ENCODE measurements at places on chromosomes 12 and 14.

DNA sequence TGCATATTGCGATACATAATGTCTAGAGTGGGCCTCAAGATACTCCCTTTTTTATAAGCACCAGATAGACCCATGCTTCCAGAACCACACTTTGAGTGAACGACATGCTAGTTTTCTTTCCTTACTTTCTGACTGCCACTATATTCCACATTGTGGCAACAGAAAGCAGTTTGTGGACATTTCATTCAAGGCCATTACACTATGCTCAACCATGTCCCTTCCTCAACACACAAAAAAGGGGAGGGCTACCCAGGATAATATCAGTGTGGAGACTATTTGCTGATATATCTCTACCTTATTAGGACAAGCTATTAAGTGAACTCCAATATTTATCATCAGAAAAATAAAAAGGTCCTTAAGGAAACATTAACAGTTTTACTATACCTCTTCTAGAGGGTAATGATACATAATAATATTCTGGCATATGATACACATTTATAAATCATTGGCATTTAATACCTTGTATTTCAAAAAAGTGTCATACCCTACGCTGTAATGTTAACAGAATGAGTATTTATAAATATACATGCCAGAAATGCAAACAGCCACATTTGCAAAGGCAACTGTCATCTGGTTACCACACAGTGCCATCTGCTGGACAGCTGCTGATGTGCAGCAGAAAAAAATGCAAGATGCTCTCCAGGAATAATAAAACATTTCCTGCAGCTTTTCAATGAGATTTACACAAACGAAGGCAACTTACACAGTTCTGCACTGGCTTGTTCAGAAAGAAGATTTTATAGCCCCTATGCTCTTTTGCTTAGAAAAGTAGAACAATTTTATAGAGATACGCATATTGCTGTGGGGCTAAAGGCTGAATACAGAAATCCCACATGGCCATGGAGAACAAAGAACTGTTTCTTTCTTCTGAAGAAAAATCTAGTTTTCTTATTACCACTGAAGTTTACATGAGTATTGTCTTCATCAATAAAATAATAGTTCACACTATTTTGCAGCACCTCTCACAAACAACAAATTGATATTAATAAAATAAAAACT lies 182.2 kb upstream of the GRIP1 start:
- peak; percentile 34 for DNase-seq

DNA sequence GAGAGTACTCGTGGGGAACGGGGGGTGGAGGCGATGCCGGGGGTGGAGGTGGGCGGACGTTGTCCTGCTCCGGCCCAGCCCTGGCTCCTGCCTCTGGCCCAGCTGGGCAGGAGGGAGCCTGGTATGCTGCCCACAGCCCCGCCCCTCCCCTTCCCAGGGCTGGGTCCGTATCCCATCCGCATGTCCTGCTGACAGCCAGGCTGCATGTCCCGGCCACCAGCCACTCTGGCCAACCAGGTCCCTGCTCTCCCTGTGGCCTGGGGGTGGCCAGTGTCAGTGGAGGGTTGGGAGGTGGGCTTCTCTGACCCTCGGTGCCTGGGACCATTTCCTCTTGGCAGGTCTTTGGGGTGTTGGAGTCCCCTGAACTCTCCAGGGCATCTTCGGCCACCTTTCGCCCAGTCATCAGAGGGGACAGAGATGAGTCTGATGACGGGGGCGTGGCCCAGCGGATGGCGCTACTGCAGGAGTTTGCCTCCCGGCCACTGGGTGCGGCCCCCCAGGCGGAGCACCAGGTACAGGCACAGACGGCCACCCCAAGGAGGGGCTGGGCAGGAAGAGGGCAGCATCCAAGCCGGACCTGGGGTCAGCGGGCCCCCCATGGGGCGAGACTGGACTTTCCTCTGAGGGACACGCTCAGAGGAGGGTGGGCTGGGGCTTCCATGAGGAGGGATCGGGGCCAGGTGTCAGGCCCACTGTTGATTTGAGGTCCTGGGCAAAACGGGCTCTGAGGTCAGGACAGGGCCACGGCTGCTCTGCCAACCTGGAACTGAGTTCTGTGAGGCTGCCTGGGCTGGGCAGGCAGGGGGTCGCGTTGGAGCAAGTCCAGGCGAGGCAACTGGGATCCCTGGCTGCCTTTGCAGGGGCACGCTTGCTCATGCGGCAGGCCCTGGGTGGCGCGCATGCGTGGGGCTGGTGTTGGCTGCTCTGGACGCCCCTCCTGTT lies 20.2 kb downstream of the CEP170B start:
- DNase-seq: no peak

GRCh38 chr12:107906707-107907106 lies 132.2 kb downstream of the ASCL4 start:
- no peak for DNase-seq

DNA sequence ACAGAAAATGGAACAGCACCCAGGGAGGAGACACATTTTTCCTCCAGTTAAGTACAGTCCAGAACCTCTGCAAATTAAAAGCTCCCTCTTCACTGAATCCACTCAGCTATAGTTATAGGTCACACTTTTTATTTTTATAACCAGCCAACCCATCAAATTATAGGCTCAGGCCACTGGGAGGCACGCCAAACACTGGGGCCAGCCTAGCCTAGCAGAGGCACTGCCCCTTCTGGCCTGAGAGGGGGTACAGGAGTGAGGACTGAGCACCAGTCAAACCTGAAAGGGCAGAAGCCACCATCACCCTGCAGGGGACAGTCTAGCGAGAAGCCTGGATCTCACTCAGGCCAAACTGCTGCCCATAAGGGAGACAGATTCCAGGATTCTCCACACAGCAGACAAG lies 19.3 kb downstream of the FMNL3 start:
- DNase-seq: no peak

DNA sequence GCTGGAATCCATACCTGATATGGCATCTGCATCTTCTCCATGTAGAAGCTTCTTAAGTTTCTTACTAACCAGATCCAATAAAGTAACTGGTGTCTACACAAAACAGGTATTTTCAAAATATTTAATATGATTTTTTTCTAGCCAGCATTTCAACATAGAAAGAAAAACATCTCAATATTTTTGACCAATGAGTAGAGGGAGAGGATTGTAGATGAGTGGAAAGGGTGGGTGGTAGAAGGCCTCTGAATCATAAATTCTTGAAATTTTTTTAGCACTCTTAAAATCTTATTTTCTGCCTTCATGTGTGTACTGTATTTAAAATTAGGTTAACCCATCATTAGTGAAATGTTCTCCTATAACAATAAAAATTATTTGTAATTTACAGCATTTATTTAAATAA lies 18.0 kb downstream of the DEPDC4 start:
- no peak for DNase-seq

- DNase-seq: no peak
Observed at GRCh38 chr14:92490239-92490959, 23.2 kb upstream of the RIN3 start.

GRCh38 chr14:60514741-60515491 lies 6.0 kb downstream of the SIX6 start:
- peak; percentile 91 for DNase-seq

DNA sequence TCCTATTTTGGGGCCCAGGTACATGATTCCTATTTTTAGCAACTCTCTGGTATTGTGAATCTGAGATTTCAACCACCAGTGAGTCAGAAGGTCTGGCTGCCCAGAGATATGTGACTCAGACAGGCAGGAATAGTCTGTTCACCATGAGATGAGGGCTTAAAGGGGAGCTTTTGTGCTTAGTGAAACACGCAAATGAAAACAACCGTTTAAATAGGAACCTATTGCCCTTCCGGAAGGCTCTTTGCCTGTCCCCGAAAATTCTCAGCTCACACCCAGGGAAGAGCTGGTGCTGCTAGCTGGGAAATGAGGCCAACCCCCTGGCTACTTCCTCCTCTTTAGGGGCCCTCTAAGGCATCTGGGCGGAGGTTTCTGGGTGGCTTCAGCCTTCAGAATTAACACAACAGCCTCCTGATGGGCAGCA lies 283.6 kb downstream of the CACNA1C start:
- no peak for DNase-seq

DNA sequence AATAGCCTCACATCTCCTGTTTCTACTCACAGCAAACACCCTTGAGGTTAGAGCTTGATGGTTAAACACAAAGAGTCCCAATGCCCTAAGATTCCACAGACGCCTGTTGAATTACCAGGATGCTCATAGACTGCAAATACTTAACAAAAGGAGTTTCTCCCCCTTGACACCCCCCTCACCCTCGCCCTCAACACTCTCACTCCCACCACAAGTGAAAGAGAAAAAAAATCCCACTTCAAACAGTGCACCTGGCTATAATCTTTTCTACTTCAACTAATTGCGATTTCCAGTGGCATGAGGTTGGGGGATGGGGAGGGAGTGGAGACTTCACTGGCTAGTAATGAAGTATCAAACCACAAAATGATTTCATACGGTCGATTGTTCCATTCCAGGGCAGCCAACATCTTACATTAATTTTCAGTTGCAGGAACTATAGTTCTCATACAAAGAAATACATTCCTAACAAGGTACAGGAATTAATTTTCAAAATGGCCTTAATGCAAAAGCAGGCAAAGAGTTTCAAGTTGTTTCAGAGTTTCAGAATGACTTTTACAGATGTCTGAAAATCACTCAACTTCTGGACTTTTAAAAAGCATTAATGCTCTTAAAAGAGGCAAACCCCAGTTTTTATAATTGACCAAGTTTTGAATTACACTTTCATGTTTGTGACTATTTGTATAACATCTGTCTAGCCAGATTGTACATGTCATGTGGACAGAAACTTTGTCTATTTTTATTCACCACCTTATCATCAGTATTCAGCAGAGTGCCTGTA lies 390.7 kb downstream of the C12orf75 start:
- DNase-seq: peak; percentile 77

GRCh38 chr12:63066782-63067181 lies 84.2 kb downstream of the AVPR1A start:
- peak; percentile 42 for DNase-seq

DNA sequence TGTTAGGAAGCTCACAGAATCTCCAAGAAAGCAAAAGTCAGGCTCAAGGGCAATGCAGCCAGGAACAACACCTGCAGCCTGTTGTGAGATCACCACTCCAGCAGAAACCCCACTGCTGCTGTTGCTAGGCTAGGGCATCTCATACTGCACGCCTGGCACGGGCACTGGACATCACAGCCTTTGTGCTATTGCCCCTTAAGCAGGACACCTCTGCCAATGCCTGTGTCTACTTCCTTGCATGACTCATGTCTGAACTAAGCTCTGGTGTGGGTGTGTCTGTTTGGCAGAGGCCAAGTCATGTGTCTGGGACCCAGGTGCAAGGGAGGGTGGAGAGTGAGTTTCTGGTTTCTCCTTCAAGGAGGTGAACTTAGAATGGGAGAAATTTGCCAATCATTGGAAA lies 10.0 kb upstream of the DDX47 start:
- peak; percentile 92 for DNase-seq

- no peak for DNase-seq
Observed at GRCh38 chr14:86756521-86757190, 1226.7 kb downstream of the FLRT2 start.

- DNase-seq: no peak
Observed at GRCh38 chr12:78086553-78087362, 256.1 kb downstream of the NAV3 start.

GRCh38 chr12:94204499-94205247 lies 56.3 kb downstream of the PLXNC1 start:
- no peak for DNase-seq

- no peak for DNase-seq
Observed at GRCh38 chr14:86450085-86450484, 920.1 kb downstream of the FLRT2 start.

DNA sequence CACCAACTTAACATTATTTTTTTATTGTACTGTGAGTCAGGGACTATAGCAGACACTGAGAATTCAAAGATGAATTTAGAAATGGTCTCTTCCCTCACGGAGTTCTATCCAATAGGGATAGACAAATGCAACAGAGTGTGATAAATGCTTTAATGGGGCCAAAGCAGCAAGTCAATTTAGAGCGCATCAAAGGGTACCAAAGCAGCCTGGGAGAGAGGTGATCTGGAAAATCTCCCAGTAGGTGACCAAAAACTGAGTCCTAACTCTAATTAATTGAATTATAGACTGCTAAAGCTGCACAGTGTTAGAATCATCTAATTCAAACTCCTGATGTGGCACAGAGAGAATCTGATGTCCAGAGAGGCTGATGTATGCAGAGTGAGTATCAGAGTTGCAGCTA lies 2.6 kb downstream of the LIN7A start:
- DNase-seq: no peak

- DNase-seq: no peak
Observed at GRCh38 chr12:94089891-94090290, 58.5 kb upstream of the PLXNC1 start.

GRCh38 chr14:96756745-96757144 lies 40.4 kb upstream of the VRK1 start:
- DNase-seq: no peak

DNA sequence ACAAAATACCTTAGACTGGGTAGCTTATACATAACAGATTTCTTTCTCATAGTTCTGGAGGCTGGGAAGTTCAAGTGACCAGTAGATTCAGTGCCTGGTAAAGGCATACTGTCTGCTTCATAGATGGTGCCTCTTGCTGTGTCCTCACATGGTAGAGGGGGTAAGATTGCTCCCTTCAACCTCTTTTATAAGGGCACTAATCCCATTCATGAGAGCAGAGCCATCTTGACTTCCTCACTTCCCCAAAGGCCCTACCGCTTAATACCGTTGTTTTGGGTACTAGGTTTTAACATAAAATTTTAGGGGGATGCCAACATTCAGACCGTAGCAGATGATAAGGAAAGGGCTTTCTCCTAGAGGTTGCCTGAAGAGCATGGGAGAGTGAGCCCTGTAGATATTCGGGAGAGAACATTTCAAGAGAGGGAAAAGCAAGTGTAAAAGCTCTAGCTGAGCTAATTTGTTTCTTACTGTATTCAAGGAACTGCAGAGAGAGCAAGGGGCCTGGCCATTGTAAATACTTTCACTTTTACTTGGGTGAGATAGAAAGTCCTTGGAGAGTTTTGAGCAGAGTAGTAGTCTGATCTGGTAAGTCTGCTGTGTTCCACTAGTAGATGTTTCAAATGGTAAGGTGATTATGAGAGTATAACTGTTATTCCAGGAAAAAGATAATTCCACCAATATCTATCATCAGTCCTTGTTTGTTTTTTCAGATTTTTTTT lies 27.3 kb downstream of the FRS2 start:
- DNase-seq: no peak

DNA sequence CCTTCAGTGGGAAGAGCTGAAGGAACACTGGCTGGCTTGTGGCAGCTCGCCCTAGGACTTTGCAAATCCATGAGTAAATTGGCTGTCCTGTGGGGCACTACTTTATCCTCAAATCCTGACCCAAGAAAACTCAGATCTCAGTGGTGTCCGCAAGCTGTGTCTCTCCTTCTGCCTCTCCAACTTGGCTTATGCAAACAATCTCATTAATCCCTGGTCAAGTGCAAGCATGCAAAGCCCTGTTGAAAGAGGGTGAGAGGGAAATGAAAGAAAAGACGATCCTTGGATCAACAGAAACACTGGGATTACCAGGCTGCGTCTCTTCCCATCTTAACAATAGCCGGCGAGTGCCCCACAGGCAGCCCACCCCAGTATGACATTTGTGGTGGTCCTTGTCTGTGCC lies 901.6 kb downstream of the BCL11B start:
- peak; percentile 32 for DNase-seq

DNA sequence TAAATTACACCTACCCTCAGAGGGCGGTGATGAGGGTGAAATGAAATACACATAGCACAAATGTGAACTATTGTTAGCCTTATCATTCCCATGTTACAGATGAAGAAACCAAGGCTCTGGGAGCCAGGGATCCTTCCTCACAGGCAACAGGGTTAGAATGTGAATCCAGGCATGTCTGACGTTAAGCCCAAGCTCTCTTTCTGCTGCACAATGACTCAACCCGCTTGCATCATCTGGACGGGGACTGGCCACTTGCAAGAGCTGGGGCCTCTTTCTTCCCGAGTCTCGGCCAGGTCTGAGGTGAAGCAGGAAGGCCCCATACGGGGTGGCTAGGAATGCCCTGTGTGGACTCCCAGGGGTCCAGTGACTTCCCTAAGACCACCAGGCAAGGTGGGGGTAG lies 105.2 kb downstream of the RBM19 start:
- no peak for DNase-seq
